ENCODE measurements at places on chromosomes 1 and 21.
A peak's percentile ranks its signal among the peaks of the same experiment; 100 is the strongest.

DNA sequence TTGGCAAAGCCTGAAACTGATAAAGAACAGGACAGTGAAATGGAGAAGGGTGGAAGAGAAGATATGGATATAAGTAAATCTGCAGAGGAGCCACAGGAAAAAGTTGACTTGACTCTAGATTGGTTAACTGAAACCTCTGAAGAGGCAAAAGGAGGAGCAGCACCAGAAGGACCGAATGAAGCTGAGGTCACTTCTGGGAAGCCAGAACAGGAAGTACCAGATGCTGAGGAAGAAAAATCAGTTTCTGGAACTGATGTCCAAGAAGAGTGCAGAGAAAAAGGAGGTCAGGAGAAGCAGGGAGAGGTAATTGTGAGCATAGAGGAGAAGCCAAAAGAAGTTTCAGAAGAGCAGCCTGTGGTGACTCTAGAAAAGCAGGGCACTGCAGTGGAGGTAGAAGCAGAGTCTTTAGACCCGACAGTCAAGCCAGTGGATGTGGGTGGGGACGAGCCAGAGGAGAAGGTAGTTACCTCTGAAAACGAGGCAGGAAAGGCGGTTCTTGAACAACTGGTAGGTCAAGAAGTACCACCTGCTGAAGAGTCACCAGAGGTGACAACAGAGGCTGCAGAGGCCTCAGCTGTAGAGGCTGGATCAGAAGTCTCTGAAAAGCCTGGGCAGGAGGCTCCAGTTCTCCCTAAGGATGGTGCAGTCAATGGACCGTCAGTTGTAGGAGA is 16.3 kb downstream of the CCDC17 start:
- no peak for DNase-seq

GRCh38 chr1:181504399-181504842 is 21.1 kb downstream of the CACNA1E start:
- DNase-seq, result no peak

DNA sequence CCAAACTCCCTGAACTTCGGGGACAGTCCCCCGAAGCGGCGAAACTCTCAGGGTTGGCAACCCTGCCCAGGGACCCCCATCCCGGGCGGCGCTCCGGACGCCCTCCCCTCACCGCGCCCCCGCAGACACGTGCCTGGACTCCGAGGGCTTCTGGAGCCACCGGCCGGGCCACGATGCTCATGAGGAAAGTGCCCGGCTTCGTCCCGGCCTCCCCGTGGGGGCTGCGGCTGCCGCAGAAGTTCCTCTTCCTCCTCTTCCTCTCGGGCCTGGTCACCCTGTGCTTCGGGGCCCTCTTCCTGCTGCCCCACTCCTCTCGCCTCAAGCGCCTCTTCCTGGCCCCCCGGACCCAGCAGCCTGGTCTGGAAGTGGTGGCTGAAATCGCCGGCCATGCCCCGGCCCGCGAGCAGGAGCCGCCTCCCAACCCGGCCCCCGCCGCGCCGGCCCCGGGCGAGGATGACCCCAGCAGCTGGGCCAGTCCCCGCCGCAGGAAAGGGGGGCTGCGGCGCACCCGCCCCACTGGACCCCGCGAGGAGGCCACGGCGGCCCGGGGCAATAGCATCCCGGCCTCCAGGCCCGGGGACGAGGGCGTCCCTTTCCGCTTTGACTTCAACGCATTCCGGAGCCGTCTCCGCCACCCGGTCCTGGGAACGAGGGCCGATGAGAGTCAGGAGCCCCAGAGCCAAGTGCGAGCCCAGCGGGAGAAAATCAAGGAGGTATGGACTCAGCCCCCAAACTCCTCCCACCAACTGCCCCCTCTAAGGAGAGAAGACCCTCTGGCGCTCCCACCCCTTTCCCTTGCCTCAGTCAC is 1.2 kb downstream of the MAN1C1 start:
- DNase-seq, result peak; percentile 27

DNA sequence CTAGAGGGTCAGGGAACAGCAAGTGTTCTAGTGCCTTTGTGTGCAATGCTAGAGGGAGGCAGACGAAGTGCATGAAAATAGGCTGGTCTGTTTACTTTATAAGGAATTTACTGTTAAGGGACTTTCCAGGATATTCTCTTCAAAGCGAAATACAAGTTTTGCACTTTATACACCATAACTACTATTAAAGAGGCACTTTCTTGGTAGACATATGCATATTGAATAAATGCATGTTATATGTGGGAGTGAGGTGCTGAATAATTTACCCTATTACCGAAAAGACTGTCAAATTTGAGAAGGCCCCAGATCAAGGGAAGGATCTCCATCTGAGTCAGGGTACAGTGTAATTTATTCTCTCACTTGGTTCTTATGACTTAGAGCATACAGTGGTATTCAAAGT is 310.5 kb downstream of the S1PR1 start:
- no peak for DNase-seq

DNA sequence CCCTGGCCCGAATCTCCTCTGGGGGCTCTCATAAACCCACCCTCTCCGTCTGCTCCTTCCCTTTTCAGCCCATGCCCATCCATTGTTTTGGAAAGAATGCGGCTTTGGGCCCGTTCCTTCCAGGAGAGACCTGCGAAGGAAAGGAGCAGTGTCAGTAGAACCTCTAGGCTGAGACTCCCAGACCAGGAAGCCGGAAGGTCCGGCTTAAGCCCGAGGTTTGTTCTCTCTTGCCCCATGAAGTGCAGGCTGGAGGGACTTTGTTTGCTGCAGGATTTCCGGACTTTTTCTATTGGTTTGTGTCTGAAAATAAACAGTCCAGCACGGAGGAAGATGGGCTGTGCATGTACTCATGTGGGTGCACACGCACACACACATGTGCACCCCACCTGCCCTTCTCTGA is 49.8 kb downstream of the ELK4 start:
- no peak for DNase-seq

GRCh38 chr1:50531601-50532000 is 108.4 kb upstream of the DMRTA2 start:
- no peak for DNase-seq

DNA sequence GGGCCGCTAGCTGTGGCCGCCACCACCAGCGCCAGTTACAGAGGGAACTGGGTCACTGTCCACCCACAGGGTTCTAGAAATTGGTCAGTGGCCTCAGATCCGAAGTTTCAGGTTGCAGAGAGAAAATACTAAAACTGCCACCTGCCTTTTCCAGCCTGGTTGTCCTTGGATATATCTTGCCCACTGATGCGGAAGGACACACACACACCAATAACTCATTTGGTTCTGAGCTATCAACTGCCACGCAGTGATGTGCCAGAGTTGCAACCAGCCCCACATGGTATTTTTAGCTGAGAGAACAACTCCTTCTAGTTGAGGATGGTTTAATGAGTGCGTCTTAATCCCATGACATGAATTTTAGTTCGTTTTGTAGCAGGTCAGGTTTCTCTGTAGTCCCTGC is 68.1 kb downstream of the SH3BGR start:
- DNase-seq, result no peak

DNA sequence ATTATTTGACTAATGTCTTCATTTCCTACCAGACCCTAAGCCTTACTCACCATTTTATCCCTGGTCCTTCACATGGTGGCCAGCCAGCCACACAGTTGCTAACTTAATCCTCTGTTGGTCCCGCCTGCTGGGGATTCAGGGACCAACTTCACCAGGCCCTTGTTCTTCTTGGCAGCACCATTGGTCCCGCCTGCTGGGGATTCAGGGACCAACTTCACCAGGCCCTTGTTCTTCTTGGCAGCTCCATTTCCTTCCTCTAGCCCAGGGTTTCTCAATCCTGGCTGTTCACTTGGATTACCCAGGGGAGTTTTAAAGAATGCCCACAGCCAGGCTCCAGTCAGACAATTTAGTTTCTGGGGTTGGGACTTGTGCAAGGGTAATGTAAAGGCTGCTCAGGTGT is 233.1 kb upstream of the CSF3R start:
- no peak for DNase-seq

DNA sequence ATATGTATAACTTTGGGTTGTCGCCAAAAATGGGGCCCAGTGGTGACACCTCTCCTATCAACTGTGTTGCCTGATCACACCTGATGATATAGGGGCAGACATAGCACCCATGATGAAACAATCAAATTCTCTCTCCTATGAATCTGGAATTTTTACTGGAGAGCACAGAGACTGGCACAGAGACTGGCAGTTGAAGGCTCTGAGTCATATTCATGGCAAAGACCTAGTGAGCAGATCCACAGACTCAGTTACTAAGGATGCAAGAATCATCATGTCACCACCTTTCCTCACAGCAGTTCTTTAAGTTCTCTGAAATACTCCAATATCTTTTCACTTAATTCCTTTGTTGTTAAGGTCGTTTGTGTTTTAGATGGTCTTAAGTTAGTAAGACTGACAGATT is 60.0 kb downstream of the APCS start:
- DNase-seq, result no peak

DNA sequence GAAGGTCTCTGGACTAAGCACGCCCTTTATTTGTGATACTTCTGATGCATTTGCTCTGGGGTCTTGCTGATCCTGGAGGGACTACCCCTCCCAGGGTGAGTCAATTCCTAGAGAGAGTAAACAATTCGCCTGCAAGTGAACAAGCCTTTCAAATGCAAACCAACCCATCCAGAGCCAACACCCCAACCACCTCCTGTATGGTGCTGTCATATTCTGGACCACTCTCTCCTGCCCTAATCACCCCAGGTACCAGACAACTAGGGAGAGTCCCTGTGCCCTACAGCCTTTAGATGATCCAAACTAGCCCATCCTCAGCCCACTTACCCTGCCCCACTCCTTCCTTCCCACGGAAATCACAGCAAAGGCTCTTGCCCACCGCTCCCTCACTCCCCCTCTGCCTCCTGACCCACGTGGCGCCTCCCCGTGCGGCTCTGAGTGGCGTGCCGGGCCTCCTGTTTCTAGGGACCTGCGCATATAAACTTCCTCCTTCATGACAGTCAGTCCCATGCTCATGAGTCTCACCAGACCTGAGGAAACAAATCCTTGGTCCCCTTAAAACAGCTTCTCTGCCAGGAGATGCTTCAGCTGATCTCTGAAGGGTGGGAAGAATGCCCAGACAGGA is 37.2 kb downstream of the ACTA1 start:
- DNase-seq, result no peak

DNA sequence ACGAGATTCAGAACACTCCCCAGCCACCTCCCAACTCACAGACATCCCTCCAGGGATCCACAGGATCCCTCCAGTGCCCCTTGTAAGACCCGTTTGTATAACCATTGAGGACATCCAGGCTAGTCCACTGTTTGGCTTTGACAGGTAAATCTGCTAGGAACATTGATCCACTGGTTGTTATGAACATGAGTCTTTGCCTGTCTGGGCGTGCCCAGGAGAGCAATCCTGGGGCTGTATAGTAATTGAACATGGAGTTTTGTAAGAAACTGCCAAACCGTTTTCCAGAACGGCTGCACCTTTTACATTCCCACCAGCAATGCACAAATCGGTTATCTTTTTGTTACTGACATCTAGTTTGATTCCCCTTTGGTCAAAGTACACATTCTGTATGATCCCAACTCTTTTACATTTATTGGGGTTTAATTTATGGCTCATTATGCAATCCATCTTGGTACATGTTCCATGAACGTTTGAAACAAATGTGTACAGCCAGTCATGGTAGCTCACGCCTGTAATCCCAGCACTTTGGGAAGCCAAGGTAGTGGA is 88.7 kb downstream of the WDR4 start:
- peak; percentile 3 for DNase-seq

- DNase-seq, result no peak
These were observed 194.0 kb downstream of the PLPP3 start for GRCh38 chr1:56385314-56385713.

DNA sequence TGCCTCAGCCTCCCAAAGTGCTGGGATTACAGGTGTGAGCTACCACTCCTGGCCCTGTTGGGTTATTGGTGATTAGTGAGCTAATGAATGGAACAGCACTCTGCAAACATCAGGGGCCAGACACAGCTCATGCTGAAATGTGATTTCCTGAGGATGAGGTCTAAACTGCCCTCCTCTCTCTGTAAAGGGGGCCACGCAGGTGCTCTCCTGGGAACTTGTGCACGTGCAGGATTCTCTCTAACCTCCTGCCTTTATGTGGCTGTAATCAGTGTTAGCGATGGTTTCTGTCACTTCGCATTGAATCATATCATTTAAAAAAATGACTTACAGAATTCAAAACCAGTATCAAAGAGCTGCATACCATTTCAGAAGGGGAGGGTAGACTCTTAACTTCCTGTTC is 3.6 kb downstream of the GPR157 start:
- no peak for DNase-seq

- DNase-seq, result peak; percentile 6
These were observed 19.2 kb upstream of the PIGK start for GRCh38 chr1:77238462-77238861.

GRCh38 chr1:172203135-172203823 is 217.2 kb upstream of the C1orf105 start:
- DNase-seq, result no peak

All from GM03348 (cell line).